ENCODE measurements at places on chromosomes 5 and 9.

DNA sequence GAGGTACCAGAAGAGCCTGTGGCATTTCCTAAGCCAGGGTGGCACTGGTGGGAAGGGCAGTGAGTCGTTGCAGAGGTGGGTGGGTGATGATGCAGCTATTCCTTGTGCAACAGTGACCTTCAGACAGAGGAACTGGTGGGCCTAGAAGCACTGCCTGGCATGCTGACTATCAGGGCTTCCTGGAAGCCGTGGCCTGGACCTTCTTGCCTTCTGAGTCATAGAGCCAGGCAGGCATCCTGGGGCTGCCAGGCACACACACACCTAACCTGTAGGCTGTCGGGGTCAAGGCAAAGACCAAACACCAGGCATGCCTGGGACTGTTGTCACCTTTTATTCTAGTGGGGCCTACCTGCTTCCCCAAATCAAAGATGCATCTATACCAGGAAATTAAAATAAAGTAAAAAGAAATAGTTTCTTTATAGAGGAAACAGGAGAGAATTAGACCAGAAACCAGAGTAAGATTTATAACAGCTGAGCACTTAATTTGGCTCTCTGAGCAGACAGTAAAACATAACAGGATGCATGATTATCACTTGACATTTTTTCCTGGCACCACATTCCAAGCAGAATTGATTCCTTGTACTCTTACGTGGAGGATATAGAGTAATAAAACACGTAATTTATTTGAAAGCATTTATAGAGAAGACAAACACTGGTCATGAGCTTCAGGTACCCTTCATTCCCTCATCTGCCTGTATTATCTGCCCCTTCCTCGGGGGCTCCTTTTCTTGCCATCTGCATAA lies 25.1 kb downstream of the NANS start:
- peak; percentile 60 for DNase-seq

DNA sequence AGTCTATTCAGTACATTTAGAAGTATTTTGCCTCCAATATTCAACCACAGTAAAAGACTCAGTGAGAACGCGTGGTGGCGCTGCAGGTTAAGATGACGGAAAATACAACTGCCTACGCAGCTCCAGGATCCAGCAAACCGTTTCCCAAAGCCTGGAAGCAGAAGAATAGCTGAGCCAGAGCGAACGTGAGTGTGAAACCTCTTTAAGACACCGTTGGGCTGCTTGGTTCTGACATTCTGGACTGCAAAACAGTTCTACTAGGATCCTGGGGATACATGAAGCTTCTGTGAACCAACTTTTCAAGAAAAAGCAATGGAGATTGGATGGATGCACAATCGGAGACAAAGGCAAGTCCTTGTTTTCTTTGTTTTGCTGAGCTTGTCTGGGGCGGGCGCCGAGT lies at the start of gene PCDHB16:
Gene PCDHB16 (plus strand): TSS at position 140 of the 400 bp plus-strand sequence. CDS start 173 bp downstream, at position 313.
- peak; percentile 35 for DNase-seq

GRCh38 chr5:87116825-87117512 lies 150.7 kb upstream of the RASA1 start:
- no peak for DNase-seq

- DNase-seq, result peak; percentile 73
Measured at GRCh38 chr9:137277329-137278041, at the start of gene TOR4A. TOR4A (plus strand) TSS chr9:137277726; CDS start chr9:137278690, 964 bp downstream.
